HFFc6 (cell line): ENCODE measurements at places on chromosomes 6 and 20. TPM values are rescaled to one million over a fixed set of nuclear protein-coding genes. Genes with fewer than 3 reads are reported as not detected.

GRCh38 chr6:71083308-71083820, 126.5 kb upstream of the B3GAT2 start:
- peaks cover 4% of the 10 kb centered on the region; the same call in 1 of the 2 replicates for H3K27me3 ChIP-seq
- no peaks in the 10 kb centered on the region for H3K36me3 ChIP-seq
- DNase-seq = no peak

DNA sequence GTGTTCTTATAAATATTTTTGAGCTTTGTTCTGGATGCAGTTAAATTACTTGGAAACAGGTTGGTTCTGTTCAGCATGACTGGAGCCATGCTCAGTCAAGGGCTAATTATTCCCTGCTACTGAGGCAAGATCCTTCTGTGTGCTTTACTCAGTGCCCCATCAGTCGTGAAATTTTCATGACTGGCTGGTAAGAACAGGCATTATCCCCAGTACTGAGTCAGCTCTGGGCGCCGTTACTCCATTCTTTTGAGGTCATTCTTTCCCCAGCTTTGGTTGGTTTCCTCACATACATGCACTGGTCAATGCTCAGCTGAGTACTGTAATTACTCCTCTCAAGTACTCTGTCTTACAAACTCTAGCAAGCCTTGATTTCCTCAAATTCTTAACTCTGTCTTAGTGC, 71.3 kb downstream of the CDKAL1 start:
- no peak overlapping the region for H3K27ac ChIP-seq
- H3K36me3 ChIP-seq = peaks cover 18% of the 10 kb centered on the region
- peaks cover 19% of the 10 kb centered on the region for H3K4me1 ChIP-seq

GRCh38 chr20:56414842-56415765, 3.0 kb downstream of the CASS4 start:
- H3K27ac ChIP-seq = peak overlapping the region; percentile 90
- peak; percentile 69 for DNase-seq
- H3K27me3 ChIP-seq = no peaks in the 10 kb centered on the region
- peaks cover 35% of the 10 kb centered on the region for H3K36me3 ChIP-seq

GRCh38 chr6:159723259-159723658, 4.0 kb upstream of the WTAP start:
- no peak overlapping the region for H3K4me3 ChIP-seq
- H3K4me1 ChIP-seq = peaks cover 15% of the 10 kb centered on the region
- H3K36me3 ChIP-seq = peaks cover 17% of the 10 kb centered on the region
- peak overlapping the region; percentile 3; the same call in 1 of the 2 replicates for H3K27ac ChIP-seq

The DDX43 gene
- not detected in 3 replicates for total RNA-seq

DNA sequence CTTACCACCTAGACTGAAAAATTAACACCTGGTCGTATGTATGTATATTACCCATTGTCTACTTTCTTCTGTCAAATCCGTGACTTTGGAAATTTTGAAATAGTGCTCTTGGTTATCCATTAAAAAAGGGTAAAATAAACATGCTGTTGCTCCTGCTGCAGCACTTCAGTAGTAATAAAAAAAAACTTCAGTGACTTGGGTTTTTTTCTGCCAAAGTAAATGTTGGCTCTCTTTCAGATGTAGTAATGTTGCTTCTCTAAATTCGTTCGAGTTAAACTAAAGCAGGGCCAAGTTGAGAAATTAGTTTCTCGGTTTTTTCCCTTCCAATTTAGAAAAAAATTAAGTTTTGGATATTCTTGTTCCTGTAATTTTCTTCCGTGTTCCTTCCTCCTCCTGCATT, 34.2 kb downstream of the JARID2 start:
- peaks cover 7% of the 10 kb centered on the region; the same call in 1 of the 2 replicates for H3K36me3 ChIP-seq
- peak; percentile 12 for DNase-seq
- peaks cover 76% of the 10 kb centered on the region for H3K4me1 ChIP-seq
- no peaks in the 10 kb centered on the region for H3K27me3 ChIP-seq
- no peak overlapping the region for H3K4me3 ChIP-seq

- no peak overlapping the region for H3K4me3 ChIP-seq
- H3K27me3 ChIP-seq = peaks cover 8% of the 10 kb centered on the region
- no peak for DNase-seq
- H3K36me3 ChIP-seq = no peaks in the 10 kb centered on the region
- no peak overlapping the region; the same call in 1 of the 2 replicates for H3K27ac ChIP-seq
Observed at GRCh38 chr6:89955364-89955763, 61.1 kb downstream of the GJA10 start.

GRCh38 chr6:42367353-42368011, 84.2 kb downstream of the TRERF1 start:
- DNase-seq = peak; percentile 11
- no peaks in the 10 kb centered on the region; the same call in 1 of the 2 replicates for H3K27me3 ChIP-seq
- peaks cover 9% of the 10 kb centered on the region for H3K36me3 ChIP-seq
- H3K4me1 ChIP-seq = peaks cover 48% of the 10 kb centered on the region
- peak overlapping the region; percentile 83 for H3K27ac ChIP-seq

DNA sequence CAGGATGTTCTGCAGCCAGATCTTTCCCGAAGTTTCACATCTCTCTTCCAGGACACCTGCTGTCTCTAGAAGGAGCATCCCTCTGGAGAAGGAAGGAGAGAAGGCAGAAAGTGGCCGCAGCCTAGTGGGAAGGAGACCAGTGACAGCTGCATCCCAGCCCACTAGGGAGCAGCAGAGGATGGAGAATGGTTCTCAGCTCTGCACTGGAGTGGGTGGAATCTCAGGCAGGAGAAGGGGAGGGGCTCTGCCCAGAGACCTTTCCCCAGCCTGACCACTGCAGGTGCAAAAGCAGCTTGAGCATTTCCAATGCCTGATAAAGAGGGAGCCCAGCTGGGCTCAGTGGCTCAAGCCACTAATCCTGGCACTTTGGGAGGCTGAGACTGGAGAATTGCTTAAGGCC, 32.3 kb downstream of the NCR2 start:
- no peak overlapping the region for H3K4me3 ChIP-seq
- DNase-seq = peak; percentile 25
- no peaks in the 10 kb centered on the region for H3K36me3 ChIP-seq
- H3K27ac ChIP-seq = no peak overlapping the region
- H3K27me3 ChIP-seq = peaks cover 36% of the 10 kb centered on the region
- peaks cover 32% of the 10 kb centered on the region for H3K4me1 ChIP-seq

The CD24 gene
- total RNA-seq = 0.11 and 0.34 TPM in 2 replicates
